NCI-H446 treated with DMSO at 0.1 percent for 48 hours (cell line): ENCODE measurements at places on chromosomes 2 and 18.

DNA sequence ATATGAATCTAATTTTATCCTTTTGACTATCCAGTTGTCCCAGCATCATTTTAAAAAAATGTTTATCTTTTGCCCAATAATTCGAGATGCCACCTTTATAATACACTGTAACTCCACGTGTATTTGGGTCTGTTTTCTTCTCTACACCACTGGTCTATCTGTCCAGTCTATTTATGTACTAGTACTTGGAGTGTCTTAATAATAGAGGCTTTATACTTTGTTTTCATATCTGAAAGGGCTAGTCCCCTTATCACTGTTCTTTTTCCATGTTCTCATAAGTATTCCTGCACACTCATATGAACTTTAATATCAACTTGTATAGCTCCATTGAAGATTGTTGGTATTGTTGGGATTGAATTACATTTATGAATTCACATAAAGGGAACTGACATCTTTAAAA is 101.1 kb upstream of the RMP24 start:
- DNase-seq = no peak

GRCh38 chr2:84741182-84741822 is 139.6 kb downstream of the TRABD2A start:
- no peak for DNase-seq

- DNase-seq = no peak
These were observed 58.9 kb upstream of the ZSWIM2 start for GRCh38 chr2:186907897-186908296.

DNA sequence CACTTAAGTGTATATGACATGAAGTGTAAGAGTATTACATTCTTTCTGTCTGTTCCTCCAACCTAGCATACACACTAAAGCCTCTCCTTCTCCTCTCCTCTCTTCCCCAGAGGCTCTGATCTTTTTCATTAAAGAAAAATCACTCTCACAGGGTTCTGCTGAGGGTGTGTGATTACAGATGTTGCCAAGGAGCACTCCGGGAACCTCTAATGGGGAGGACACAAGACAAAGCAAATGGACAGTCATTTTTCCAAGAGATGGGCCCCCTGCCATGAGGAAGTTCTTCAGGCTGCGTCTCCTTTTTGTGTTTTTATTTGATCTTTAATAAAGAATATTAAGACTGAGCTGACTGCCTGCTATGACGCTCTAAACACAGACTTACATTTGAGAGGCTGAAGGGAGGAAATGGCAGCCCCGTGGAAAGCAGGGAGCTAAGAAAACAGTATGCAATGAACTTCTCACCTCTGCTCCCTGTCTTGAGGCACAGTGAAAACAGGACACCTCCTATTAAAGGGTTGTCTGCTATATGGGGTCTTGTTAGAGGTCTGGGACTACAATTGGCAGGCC is 578.1 kb downstream of the PIK3C3 start:
- no peak for DNase-seq

GRCh38 chr18:1760901-1761300 is 810.4 kb downstream of the METTL4 start:
- DNase-seq = no peak

- DNase-seq = no peak
These were observed 3.6 kb upstream of the CWC22 start for GRCh38 chr2:180010701-180011100.

- peak; percentile 24 for DNase-seq
These were observed 306.5 kb upstream of the TNP1 start for GRCh38 chr2:217166241-217166850.

- DNase-seq = no peak
These were observed 82.2 kb upstream of the DOCK10 start for GRCh38 chr2:225124311-225125017.

- DNase-seq = no peak
These were observed 4.3 kb upstream of the CAVIN2 start for GRCh38 chr2:191851158-191851557.

GRCh38 chr18:55244546-55244945 is 285.3 kb upstream of the CCDC68 start:
- no peak for DNase-seq

- no peak for DNase-seq
These were observed 241.1 kb downstream of the SMAD2 start for GRCh38 chr18:47689371-47689770.

DNA sequence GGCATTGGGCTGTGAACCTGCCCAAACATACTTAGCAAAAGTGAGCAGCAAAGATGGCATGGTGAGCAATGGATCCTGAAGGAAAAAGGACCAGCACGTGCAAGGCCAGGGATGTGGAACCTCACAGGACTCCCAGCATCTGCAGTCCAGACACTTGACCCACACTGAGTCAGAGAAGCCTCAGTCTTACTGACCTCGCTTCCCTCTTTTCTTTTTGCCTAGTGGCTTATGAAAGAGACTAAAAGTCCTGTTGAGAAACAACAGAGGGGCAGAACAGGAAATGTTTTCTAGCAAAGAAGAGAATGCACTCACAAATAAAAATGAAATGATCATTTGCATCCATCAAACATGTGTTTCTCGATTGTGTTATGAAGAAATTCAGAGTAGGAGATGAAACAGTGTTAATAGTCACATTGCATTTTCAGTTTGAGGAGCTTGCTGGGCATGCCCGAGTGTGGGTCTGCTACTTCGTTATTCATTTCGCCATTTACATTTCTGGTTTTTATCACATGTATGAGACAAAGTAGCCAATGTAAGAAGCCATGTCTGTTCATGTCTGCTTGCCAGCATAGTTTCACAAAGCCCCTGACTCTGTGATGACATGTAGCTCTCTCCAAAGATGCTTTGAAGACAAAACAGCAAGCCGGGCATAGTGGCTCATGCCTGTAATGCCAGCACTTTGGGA is 118.4 kb downstream of the INO80D start:
- DNase-seq = no peak

GRCh38 chr2:224869601-224870233 is 153.6 kb upstream of the CCDC195 start:
- DNase-seq = peak; percentile 22

DNA sequence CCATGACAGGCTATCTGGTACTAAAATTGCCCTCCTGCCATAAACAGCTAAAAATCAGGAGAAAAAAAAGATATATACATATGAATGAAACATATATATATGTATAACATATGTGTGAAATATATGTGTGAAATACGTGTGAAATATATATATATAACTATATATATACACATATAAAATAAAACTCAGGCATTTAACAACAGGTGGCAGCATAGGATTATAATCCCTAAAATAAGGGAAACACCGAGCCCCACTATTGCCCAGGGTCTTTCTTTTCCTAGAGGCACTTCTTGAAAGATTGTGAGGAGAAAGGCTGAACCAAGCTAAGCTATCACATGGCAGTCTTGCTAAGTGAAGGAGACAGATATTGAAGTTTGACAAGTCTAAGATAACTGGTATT is 65.9 kb upstream of the CYTIP start:
- DNase-seq = no peak

- DNase-seq = no peak
These were observed 58.2 kb downstream of the BCL2L11 start for GRCh38 chr2:111178730-111179405.

- DNase-seq = no peak
These were observed 67.4 kb downstream of the TXNL1 start for GRCh38 chr18:56570978-56571377.

DNA sequence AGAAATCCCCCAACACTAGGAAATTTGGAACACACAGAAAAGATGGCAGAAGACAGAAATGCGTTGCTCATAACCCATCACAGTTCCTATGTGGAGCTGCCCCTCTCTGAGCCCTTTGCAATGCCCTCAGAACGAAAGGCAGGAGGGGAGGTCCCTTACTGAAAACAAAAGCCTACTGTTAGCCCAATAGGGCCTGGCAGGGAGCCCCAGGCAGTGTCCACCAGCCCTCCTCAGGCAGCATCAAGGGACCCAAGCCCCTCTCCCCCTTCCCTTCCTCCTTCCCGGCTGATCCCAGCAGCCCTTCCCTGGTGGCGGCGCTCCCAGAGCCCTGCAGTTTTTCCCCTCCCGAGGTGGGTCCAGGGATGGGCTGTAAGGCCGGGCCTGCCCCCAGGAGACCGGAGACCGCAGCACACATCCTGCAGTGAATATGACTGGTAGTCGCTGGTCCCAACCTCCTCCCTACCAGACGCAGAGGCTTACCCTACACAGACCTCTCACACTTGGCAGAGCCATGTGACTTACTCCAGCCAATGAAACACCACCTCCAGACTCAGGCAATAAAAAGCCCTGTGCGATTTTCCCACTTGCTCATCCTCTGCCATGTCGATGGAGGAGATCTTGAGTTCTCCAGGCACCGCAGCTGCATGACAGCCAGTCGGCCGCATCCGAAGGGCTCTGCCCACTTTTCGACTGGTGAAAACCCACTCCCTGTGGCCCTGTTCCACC is 19.4 kb upstream of the DUSP2 start:
- DNase-seq = no peak

DNA sequence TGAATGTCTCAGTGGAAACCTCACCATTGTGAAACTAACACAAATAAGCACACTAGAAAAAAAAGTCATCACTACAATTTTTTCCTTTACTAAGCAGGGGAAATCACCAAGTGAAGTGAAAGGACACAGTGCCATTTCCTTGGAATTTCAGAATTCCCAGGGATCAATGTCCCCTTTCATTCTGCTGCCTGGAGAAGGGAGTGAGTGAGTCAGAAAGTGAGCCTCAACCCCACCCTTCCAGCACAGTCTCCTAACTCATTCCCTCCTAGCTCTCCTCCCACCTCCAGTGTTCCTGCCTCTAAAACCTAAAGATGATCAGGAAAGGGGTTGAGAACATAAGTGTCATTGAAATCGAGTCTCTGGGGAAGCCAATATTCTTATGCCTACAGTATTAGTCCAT is 608.5 kb downstream of the RNF144A start:
- DNase-seq = no peak

GRCh38 chr18:46169464-46169941 is 65.3 kb downstream of the HAUS1 start:
- DNase-seq = no peak

DNA sequence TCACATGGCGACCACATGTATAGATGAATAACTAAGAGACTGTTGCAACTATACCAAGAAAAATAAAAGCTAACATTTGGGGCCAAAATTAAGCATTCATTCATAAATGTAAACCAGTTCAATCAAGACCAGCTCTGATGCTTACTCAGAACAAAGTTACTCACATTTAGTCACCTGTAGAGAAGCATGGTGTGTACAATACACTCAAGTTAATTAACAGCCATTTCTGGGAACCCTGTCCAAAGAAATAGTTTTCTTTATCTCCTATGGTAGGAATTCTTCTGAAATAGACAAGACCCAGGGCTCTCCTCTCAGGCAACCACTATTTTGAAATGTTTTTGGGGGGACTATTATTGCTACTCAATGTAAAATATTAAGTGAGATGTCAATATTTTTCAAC is 1.6 kb downstream of the SCN3A start:
- no peak for DNase-seq

GRCh38 chr2:72548081-72548764 is 277.6 kb downstream of the EXOC6B start:
- DNase-seq = no peak

- peak; percentile 66 for DNase-seq
These were observed 31.5 kb downstream of the TRABD2A start for GRCh38 chr2:84849271-84849952.

DNA sequence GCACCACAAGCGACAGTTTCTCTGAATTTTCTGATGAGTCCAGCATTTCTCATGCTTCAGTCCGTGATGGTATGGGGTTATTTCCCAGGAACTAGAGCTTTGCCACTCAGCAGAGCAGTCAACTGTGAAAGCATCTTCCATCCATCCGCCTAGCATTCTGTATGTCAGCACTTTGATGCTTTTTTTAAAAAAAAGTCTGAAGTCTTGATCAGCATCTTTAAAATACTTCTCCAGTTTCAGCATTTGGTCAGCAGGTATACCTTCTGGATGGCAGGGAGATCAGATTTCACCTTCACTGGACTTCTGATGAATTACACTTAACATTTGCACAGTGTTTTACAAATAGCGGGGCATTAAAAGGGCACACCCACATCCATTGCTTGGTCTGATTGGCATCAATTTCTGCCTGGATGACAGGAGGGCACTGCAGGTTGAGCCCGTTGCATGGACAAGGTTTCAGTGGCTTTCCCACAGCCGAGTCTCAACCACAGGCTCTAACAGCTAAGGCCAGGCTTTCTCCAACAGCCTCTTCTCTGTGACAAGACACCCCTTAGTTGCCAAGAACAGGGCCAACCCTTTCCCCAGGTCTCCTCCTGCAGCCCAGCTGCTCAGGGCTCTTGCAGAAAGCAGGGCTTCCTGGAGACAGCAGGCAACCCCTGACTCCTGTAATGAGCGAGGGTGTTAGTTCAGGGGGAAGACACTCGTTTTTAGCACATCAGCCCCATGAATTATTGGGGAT is 54.0 kb downstream of the EMILIN2 start:
- DNase-seq = no peak

GRCh38 chr18:25310045-25310444 is 41.9 kb downstream of the ZNF521 start:
- DNase-seq = peak; percentile 30

- no peak for DNase-seq
These were observed 40.4 kb upstream of the IMP4 start for GRCh38 chr2:130302164-130302886.

DNA sequence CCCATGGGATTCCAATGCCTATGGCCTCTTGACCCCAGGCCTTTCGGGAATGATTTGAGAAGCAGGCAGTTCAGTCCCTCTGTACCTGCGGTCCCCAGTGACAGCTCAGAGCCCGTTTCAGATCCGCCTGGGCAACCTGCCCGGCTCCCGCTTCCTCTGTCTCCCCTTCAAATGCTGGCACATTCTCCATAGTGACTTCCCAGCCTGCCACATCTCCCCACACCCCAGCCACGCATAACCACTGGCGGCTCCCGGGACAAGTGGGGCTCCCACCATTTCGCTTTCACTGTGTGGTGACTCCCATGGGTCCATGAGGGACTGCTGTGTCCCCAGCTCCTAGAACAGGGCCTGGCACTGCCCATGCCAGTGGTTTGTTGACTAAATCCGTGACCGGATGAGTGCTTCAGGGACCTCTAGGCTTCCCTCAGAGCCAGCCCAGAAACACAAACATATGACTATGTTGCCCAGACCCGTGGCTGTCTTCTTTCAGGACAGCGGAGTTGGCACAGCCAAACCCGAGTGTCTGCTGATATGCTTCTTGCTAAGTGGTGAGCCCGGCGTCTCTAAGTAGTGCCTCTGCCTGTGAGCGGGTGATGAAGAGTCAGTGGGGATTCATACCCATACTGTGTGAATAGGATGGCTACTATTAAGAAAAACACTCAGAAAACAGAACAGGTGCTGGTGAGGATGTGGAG is 91.2 kb downstream of the GLI2 start:
- peak; percentile 15 for DNase-seq
